ENCODE measurements at places on chromosomes 3 and 15.

GRCh38 chr15:41798607-41799487 lies 24.6 kb downstream of the MAPKBP1 start:
- H3K27ac ChIP-seq, result no peak overlapping the region
- peaks cover 22% of the 10 kb centered on the region for H3K4me1 ChIP-seq
- DNase-seq, result no peak
- H3K4me3 ChIP-seq, result no peak overlapping the region
- H3K36me3 ChIP-seq, result peaks cover 8% of the 10 kb centered on the region

DNA sequence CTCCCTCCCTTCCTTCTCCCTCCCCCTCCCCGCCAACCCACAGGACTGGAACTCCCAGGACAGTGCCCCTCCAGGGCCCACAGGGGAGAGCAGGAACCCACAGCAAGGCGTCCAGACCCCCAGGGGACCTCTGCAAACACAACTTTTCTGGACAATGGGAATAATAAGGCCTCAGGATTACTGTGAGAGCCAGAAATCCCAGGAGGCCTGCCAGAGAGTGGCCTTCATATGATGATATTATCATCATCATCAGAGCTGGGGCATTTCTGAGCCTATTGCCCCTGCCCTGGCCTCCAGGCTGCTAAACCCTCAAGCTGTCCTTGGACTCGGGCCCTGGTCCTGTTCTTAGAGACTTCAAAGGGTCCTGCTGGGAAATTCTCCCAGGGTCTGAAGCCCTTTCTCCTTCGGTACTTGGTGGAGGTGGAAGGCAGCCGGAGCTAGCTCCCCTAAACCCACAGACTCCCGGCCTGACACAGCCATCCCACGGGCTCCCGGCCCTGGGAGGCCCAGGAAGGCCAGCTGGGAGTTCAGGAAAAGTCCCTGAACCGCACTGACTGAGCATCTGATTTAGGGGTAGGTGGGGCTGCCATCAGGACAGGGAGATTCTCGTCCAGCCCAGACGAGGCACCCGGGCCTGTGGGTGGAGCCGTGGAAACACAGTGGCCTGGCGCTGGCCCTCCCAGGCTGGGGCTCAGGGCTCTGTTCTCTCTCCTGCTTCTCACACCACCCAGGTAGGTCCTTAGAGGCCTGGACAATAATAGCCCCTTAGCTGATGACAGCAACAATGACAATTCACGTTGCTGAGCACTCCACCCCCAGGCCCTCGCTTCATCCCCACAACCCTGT lies 4.9 kb downstream of the CALML4 start:
- no peak overlapping the region for H3K4me3 ChIP-seq
- no peaks in the 10 kb centered on the region for H3K27me3 ChIP-seq
- H3K36me3 ChIP-seq, result no peaks in the 10 kb centered on the region
- H3K4me1 ChIP-seq, result peaks cover 2% of the 10 kb centered on the region

- no peak overlapping the region for H3K4me3 ChIP-seq
- no peak overlapping the region for H3K27ac ChIP-seq
- H3K4me1 ChIP-seq, result peaks cover 58% of the 10 kb centered on the region
- H3K27me3 ChIP-seq, result no peaks in the 10 kb centered on the region
- no peak for DNase-seq
Observed at GRCh38 chr15:75211436-75212199, 9.9 kb downstream of the C15orf39 start.

GRCh38 chr3:32603064-32603463 lies 32.4 kb upstream of the DYNC1LI1 start:
- DNase-seq, result no peak
- no peak overlapping the region for H3K27ac ChIP-seq
- no peaks in the 10 kb centered on the region for H3K36me3 ChIP-seq

DNA sequence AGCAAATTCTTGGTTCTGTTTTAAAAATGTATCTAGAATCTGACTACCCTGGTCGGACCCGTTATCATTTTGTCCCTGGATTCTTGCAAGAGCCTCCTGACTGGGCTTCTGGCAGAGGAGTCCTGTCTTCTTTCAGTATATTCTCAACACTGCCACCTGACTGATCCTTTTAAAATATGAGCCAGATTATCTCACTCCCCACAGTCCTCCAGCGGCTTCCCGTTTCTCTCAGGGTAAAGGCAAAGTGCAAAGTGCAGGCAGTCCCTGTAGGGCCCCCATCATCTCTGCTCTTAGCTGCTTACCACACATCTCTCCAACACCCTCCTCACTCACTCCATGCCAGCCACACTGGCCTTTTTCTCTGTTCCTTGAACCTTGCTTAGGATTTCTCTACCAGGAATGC lies 28.4 kb downstream of the CRTC3 start:
- no peaks in the 10 kb centered on the region for H3K36me3 ChIP-seq
- no peaks in the 10 kb centered on the region for H3K27me3 ChIP-seq
- no peak overlapping the region for H3K4me3 ChIP-seq
- no peak for DNase-seq
- peak overlapping the region; percentile 75 for H3K27ac ChIP-seq

DNA sequence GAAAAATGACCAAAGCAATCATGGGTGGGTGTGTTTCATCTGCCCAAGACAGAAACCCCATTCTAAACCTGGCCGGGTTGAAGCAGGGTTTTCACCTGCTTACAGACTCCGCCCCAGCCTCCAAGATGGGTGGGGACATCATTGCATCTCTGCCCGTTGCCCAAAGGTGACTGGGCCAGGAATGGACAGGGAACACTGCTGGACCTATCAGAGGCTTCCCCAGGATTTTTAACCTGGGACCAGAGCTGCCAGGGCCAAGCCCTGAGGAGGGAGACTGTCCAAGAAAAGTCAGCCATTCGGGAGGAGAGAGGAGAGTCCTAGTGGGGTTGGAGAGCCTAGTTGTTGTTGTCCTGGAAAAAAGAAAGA lies 109.7 kb upstream of the ALDH1A3 start:
- no peak overlapping the region for H3K27ac ChIP-seq
